ENCODE measurements at places on chromosomes 12 and 14.

GRCh38 chr14:22506378-22506710, 82.7 kb downstream of the DAD1 start:
- DNase-seq, result no peak

DNA sequence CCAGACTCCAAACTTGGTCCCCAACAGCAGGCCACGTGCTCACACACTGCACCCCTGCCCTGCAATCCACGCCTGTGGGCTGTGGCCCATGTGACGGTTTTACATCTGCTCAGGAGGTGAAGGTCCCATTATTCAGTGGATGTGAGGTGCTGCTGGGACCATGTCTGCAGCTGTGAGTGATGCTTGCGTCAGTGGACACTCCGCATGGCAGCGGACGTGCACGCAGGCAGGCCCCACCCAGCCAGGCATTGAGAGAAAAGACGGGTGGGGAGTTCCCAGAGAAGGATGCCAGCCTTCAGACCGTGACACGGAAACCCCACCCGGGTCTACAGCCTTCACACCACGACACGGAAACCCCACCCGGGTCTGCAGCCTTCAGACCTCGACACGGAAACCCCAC, 67.6 kb downstream of the NOC4L start:
- DNase-seq, result no peak

DNA sequence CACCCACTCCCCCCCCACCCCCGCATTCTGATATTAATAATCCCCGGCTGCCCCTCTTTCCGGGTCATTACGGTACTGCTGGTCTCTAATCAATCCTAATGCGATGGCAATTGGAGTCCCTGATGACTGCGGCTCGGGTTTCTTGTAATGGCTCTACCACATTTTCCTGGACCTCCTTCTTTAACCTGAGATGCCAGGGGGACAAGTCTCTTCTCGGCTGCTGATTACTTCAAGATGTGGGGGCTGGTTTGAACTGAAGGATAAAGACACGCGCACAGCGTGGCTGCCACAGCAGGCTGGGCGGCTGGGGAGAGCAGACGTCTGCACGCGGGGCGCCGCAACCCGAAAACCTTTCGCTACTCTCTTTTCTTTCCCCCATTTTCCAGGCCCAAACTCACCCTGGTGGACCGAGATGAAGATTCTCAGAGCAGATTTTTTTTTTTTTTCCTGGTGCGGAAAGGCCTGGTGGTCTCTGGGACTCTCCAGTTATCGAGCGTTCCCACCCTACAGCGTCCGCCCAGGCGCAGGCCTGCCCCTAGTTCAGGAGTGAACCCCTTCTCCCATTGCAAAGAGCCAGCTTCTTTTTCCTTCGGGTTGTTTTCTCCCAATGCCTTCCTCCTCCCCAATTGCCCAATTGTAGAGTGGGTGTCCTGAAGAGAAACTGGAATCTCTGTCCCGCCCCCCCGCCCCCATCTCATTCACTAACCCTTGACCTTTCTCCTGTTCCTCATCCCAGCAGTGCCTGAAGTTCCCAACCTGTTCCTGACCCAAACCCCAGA, 6.0 kb upstream of the SIX1 start:
- DNase-seq, result no peak

GRCh38 chr14:69247676-69248440, 12.1 kb upstream of the GALNT16 start:
- no peak for DNase-seq

DNA sequence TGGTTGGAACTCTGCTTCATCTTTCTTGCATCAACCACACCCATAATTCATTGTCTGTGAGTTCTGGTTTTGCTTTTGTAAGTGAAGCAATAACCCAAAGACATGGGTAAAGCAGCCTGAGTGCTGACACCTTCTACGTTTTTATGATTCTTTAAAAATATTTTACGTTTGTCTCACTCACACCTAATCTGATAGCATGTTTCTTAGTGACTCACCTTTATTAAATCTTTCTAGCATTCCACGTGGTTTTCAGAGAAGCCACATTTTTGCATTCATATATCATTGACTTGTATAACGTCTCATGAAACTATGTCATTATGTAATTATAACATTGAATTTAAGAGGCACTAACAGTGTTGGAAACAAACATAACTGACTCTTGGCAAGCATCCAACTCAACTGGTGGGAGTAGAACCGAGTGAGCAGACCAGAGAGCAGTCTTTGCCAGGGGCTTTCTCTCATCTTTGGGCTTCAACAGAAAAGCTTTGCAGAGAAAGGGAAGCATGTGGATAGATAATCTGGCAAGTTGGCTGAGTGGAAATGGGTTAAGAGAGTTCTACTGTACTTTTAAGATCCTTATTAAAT, 118.8 kb downstream of the TPH2 start:
- no peak for DNase-seq

DNA sequence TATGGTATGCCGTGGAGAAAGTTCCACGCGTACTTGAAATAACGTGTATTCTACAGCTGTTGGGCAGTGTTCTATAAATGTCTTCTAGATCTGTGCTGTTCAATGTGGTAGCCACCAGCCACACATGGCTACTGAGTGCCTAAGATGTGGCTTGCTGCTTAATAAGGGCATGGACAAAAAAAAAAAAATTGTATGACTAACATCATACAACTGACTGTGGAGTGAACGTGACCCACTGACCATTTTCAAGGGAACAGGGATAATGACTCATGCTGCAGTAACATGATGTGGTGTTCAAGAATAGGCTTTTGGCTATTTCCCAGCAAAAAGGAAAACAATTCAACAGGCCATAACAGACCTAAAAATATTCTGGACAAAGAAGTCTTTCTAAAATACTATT, 13.0 kb downstream of the ATG14 start:
- no peak for DNase-seq

GRCh38 chr14:59371771-59372170, 93.4 kb downstream of the GPR135 start:
- no peak for DNase-seq

DNA sequence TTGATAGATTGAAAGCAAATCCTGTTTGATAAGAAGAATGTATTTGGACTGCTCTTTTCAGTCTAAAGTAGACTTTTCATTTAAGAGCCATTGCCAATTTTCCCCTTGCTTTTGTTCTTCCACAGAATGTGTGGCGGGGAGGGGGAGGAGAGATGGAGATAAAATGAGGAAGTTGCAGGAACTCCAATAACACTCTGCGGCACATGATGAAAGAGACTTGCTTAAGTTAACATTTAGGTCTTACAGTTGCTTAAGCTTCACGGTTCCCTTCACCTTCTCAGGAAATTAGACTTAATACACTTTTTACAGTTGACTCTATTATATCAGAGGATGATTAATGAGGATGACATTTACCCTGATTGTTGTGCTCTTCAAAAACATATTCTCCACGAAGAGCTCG, 537.3 kb downstream of the TMTC2 start:
- no peak for DNase-seq

GRCh38 chr14:103016071-103016470, 41.3 kb downstream of the CDC42BPB start:
- DNase-seq, result no peak

DNA sequence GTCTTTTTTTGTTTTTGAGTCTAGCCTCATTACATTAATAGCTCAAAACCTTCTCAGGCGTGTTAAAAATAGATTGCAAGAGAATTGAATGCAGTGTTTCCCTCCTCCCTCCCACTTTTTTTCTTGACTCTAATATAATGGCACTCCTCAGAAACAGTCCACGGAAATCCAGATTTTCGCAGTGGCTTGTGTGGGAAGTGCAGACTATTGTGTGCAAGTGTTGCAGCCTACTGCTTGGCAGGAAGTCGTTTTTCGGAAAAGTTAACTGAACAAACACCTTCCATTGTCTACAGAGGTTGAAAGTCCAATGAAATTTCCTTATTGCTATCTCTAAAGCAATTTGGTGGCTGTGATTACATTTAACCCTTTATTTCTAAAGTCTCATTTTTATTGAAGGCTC, 147.9 kb upstream of the E2F7 start:
- no peak for DNase-seq

Measured in NCI-H1694 (cell line).